CD8-positive, alpha-beta memory T cell (primary cell): ENCODE measurements at places on chromosomes 12 and 14. TPM values are rescaled to one million over a fixed set of nuclear protein-coding genes. Genes with fewer than 3 reads are reported as not detected.

Gene OTX2
- polyA plus RNA-seq = not detected

Gene PLA2G1B
- polyA plus RNA-seq = not detected

Gene RNASE3
- not detected for polyA plus RNA-seq

Gene UNC119B
- polyA plus RNA-seq = 8.8 TPM

Gene GLTP
- polyA plus RNA-seq = 67.4 TPM

Gene HHIPL1
- polyA plus RNA-seq = not detected

Gene RHOJ
- not detected for polyA plus RNA-seq

Gene OXA1L
- 57.3 TPM for polyA plus RNA-seq

- DNase-seq = no peak
Measured at GRCh38 chr14:80381807-80382363, 170.6 kb upstream of the DIO2 start.

DNA sequence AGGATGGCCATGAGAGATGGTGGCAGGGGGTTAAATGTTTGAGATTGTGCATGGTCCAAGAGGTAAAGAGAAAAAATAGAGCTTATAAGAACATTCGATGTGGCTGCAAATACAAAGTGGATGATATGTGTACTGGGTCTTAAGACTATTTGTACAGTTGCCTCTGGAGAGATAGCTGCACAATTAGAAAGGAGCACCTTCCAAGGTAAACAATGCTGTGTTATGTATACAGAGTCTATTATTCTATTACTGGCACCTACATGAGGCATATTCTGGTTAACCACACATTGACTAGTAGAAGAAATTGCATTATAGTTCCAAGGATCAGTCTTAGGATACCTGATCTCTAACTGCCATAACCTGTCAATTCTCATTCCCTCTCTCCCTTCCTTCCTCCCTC is 238.0 kb upstream of the FOXN3 start:
- DNase-seq = no peak

DNA sequence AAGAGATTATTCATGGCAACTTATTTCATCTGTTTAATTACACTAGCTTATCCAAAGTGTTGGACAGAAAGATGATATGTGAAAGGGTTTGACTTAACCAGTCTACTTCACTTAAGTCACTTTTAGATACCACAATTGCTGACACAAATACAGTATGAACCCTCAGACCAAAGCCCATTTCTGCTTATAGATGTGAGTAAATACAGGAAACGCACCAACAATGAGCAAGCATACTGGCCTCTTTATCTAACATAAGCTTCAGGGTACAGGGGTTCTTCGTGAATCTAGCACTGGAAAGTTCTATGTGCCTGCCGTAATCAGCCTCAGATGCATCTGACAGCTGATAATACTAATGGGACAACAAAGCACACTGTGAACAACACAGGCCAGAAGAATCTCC is 209.6 kb downstream of the MED13L start:
- DNase-seq = no peak

GRCh38 chr12:3371018-3371417 is 120.0 kb upstream of the PRMT8 start:
- DNase-seq = no peak

DNA sequence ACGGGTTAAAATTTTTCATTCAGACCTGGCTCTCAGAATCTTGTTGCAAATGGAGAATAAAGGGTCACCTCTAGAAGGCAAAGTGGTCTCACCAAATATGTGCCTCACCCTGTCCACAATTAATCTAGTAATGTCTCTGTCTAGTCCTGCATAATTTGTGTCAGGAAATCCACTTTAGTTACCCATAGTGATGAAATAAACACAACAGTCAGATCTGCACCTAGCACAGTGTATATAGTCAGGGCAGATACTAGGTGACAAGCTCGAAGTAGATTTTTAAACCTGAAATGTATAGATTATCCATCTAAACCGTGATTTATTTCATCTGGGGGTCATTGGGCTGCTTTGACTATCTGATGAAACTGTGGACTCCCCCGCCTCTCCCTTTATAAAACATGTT is 15.9 kb upstream of the FLVCR2 start:
- DNase-seq = no peak

DNA sequence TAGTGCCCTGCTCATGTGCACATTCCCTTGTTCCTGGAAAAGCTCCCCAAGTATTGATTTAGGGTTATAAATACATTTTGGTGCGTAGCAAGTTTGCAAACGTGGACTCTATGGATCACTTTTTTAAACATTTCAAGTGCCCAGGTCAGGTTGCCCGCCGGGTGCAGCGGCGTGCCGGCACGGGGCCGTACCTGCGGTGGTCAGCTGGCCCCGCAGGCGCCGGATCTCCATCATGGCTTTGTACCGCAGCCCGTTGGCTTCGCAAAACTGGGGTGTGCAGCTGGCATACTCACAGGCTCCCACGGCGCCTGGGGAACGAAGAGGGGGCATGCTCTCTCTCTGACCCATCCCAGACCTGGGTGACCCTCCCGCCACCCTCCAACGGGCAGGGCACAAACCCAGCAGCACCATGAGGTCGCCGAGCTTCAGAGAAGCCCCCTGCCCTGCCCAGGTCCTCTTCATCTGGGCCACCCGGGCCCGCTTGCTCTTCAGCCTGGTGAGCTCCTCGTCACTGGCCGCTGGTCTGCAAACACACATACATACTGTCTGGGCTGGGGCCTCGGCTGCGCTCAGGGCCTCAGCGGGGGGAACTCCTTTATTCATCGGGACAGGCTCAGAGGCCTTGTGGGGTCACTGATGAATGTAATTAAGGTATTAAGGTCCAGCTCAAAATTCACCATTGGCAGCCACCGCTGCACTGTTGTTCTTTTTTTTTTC is 35.1 kb downstream of the DHX37 start:
- no peak for DNase-seq

DNA sequence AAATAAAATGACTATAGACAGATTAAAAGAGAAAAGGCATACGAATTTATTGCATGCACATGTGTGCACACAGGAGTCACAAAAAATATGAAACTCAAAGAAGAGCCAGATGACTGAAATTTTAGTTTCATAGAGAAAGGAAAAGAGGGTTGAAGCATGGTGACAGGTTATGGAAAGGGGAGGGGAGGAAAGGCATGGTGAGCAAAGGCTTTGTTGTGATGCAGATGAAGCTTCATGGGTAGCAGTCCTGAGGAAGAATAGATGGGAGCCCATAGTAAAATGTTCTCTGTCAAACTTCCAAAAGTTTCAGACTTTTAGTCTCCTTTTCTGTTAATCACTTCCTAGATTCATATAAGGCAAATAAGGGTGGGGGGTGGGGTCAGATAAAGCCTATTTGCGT is 612.7 kb upstream of the ATP2B1 start:
- DNase-seq = no peak

DNA sequence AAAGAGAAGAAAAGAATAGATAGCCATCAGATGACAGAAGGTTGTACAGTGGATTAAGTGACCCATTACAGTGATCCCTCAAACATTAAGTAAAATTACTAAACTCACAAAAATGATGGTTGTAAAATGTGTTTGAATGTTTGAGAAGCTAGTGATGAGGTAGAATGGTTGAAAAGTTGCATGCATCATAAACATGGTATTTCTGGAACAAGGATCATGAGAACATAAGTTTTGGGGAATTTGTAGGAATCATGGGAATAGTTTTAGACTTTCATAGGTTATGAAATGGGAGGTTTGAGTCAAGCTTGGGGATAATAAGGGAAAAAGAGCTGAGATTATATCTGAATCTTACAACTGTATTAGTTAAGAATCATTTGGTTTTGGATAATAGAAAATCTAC is 34.1 kb upstream of the NEDD1 start:
- no peak for DNase-seq

GRCh38 chr12:80823393-80823792 is 106.7 kb downstream of the MYF5 start:
- DNase-seq = no peak

DNA sequence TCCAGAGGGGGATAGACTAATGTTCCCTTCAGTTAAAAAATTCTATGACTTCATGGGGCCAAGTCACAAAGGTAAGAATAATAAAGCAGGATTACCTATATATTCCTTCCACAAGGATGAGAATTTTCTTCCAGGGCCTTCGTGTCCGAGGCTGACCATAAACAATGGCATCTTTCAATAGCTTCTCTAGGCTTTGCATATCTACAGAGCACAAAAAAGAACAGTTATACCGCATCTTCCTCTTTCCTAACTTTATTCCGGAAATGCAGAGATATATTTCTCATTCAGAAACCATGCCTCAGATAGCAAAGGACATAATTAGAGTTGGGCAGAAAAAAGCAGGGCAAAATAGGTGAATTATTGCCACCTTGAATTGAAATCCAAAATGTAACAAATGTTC is 58.3 kb upstream of the ISM2 start:
- no peak for DNase-seq

DNA sequence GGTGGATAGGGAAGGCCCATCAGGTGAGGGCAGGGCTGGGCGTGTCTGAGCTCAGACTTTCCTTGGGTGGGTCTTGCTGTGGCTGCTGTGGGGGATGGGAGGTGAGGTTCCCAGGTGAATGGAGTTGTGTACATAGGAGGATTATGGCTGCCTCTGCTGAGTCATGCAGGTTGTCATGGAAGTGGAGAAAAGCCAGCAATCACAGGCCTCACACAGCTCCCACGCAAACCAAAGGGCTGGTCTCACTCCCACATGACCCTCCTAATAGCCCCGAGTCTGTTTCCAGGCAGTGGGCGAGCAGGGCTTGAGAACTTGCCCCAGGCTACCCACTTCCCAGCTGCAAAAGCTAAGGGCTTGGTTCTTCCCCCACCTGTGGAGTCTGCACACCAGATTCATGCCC is 149.5 kb downstream of the IPO8 start:
- no peak for DNase-seq

DNA sequence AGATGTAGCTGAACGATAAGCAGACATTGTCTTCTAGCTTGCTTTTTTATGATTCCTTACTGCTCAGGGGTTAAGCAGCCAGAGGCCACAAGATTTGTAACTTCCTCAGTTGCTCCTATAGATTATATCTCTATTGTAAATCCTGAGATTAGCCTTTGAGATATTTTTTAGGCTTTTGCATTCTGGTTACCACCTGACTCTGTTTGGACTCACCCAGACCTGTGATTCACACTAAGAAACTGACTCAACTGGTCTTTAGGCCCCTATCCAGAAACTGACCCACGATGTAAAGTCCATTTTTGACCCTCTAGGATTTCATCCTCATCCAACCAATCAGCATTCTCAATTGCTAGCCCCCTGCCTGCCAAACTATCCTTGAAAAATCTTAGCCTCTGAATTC is 194.4 kb downstream of the RASSF9 start:
- no peak for DNase-seq

DNA sequence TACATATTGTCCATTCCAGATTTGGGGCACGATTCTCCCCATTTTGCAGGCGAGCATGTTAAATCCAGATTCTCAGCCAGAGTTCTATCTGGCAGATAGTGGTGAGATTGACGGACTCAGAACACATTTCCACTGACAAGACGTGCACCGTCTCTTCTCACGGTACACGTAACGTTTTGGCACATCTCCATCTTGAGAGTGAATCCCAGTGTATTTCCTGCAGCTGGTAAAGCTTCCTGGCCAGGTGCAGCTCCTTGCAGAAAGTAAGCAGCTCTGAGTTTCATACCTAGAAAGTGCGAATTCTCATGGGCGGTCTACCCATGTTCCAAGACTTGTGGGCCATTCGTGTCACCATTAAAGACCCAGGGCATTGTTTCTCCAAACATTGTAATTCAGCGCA is 102.6 kb downstream of the TSPAN9 start:
- DNase-seq = no peak

- DNase-seq = no peak
Measured at GRCh38 chr14:51539571-51540037, 112.1 kb upstream of the FRMD6 start.

GRCh38 chr12:27133022-27133590 is 50.7 kb upstream of the C12orf71 start:
- DNase-seq = no peak

DNA sequence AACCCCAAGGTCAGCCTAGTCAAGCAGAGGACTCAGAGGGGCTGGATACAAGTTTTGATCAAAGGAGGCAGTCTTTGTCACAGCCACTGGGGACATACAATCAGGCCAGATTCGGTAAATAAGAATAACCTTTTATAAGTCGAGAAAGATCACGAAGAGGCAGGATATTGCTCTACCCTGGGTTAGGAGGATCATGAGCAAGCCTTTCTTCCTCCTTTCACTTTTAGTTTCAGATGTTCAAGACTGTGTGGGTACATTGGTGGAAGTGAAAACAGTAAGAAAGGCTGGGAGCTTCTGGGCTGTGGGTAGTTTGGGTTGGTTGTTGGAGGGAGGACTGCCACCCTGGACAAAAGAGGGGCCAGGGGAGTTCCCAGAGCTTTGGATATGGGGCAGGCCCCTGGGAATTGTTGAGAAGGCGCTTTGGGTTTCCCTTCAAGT is 127.7 kb downstream of the SNAPC1 start:
- DNase-seq = no peak

GRCh38 chr12:31031951-31032335 is 41.7 kb upstream of the DDX11 start:
- DNase-seq = no peak

DNA sequence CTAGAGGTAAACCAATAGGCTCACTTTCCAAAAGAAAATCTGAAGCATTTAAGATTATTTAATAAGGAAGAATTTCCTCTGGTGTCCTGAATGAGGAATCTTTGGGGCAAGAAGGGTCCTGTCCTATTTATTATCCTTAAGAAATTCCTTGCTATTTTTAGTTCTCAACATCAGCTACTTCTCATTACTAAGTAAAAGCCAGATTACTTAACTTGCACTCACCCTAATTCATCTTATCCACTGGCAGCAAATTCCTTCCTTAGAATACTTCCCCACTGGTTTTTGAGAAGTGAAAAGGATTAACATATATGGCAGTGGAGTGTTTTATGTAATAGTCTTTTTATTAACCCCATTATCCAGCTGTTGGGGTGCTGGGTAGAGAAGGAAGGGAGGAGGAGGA is 767.7 kb downstream of the DIO2 start:
- DNase-seq = no peak

- no peak for DNase-seq
Measured at GRCh38 chr14:36508418-36509068, 11.5 kb downstream of the NKX2-1 start.

- no peak for DNase-seq
Measured at GRCh38 chr12:116517431-116518045, 41.6 kb upstream of the MAP1LC3B2 start.

DNA sequence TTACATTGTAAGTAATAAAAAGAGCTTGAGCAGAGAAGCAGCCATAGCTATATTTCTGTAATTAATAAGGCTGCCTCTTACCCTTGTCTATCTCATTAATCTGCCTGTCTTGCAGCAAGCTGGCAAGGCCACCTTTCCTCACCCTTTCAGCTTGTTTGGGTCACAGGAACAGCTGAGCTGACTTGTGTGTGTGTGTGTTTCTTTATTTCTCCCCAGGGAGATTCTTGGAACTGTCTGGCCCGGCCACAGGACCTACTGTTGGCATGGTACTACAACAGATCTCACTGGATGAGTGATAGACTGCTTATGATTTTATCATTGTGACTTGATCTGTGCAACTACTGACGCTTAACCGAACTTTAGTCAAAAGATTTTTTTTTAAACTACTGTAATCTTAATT is 213.7 kb downstream of the SLC2A13 start:
- no peak for DNase-seq
